Right atrium auricular region (tissue), 2 donors: ENCODE measurements at places on chromosomes 11 and 22. TPM values are rescaled to one million over a fixed set of nuclear protein-coding genes. Genes with fewer than 3 reads are reported as not detected.

The C22orf15 gene
- total RNA-seq: not detected

DNA sequence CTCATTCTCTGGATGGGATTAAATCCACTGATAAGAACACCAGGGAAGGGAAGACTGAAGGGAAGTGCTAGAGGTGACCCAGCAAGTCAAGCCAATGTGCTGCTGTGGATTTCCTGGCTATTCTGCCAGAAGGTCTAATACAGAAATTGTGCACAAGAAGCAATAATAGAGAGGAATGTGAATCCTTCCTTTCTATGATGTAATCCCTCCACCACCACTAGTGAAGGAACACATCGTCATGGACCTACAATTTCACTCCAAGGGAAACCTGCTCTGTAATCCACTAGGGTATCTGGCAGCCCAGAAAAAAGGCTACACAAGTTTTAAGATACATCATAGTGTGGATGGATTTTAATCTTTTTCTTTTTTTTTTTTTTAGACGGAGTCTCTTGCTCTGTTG lies 17.4 kb downstream of the LARGE2 start:
- H3K4me3 ChIP-seq: no peak overlapping the region
- no peak overlapping the region for H3K27ac ChIP-seq
- no peak for DNase-seq
- peaks cover 48% of the 10 kb centered on the region for H3K36me3 ChIP-seq
- no peaks in the 10 kb centered on the region for H3K4me1 ChIP-seq

DNA sequence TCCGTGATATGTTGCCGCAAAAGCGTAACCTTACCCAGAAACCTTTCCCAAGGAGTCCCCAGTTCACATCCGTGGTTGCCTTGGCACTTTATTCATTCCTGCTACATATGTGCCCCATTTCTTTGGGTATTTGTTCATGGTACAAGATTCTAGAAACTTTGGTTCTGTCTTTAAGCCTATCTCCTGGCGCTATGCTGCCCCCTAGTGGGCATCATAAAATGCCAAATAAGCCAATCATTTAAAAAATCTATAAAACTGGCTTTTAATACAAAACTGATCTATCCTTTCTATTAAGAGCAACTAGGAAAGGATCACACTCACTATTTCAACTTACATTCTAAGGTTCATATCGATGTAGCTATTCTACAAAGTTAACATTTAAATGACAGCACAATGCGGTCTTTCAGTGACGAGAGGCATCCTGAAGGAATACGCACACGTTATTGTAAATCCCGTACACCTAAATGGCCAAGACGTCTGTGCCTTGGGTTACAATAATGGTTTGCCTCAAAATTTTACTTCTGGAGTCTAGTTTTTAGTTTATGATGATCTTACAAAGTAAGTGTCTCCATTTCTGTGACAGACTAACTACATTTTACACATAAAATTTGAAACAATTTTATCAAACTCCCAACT lies 16.2 kb downstream of the PIWIL3 start:
- H3K4me1 ChIP-seq: peaks cover 5% of the 10 kb centered on the region
- no peak overlapping the region for H3K4me3 ChIP-seq
- no peaks in the 10 kb centered on the region for H3K27me3 ChIP-seq
- DNase-seq: no peak

The CECR2 gene
- total RNA-seq: 4.0 TPM

- peaks cover 13% of the 10 kb centered on the region for H3K4me1 ChIP-seq
- no peaks in the 10 kb centered on the region for H3K36me3 ChIP-seq
- H3K27me3 ChIP-seq: no peaks in the 10 kb centered on the region
- H3K4me3 ChIP-seq: no peak overlapping the region
- peak; percentile 40 for DNase-seq
These were observed 101.6 kb upstream of the PARVA start for GRCh38 chr11:12275818-12276217.

The UPK3A gene
- total RNA-seq: not detected

- H3K4me1 ChIP-seq: no peaks in the 10 kb centered on the region
- H3K36me3 ChIP-seq: peaks cover 20% of the 10 kb centered on the region
- no peaks in the 10 kb centered on the region for H3K27me3 ChIP-seq
- no peak for DNase-seq
These were observed 4.9 kb upstream of the PTS start for GRCh38 chr11:112221274-112221835.

- H3K27ac ChIP-seq: peak overlapping the region; percentile 91
- H3K36me3 ChIP-seq: peaks cover 25% of the 10 kb centered on the region
- H3K4me1 ChIP-seq: no peaks in the 10 kb centered on the region
These were observed 4.2 kb downstream of the SEPTIN5 start for GRCh38 chr22:19718456-19719049.

DNA sequence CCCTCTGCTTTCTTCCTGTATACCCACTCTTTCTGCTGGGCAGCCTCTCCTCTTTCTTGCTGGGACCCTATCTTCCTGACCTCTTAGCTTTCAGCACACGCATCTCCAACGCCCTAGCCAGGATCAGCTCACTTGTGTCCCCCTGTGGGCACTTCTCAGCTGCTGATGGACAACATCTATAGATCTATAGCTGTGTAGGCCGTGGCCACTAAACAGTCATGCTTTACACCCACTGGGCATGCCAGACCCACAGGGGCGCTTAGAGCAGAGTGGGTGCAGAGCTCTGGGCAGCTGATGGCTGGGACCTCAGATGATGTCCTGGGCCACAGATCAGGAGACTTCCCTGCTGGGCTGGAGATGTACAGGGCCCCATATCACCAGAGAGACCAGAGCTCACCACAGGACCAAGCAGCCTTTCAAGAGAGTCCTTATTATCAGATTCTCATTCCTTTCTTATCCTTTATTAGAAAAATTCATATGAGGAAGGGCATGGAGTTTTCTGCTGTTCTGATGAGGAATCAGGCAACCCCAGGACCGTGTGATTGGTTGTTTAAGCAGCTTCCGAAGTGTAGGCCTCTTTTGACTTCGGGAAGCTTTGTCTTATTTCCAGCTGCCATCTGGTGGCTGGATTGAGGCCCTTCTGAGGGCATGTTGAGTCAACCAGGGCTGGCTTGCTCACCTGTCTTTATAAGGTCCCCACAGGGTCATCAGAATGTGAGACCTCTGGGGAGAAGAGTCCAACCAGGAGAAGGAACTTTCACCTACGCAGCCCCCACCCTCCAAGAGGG lies 60.5 kb downstream of the OSBP2 start:
- H3K27ac ChIP-seq: no peak overlapping the region
- H3K4me3 ChIP-seq: no peak overlapping the region
- no peaks in the 10 kb centered on the region for H3K27me3 ChIP-seq
- no peaks in the 10 kb centered on the region for H3K4me1 ChIP-seq
- DNase-seq: no peak
- H3K36me3 ChIP-seq: no peaks in the 10 kb centered on the region

DNA sequence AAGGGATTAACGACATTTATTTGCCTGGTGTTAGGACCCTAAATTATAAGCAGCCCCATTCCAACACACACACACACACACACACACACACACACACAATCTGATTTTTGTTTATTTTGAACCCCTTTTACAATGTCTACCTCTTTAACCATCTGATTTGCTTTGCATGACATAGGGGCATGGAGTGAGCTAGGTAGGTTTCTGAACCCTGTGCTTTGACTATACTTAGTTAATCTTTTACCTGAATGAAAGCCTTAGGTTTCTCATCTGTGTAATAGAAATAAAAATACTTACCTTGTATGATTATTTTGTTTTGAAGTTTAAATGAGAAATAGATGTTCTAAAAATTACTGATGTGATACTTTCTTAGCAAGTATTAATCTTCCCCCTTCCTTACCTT lies 94.7 kb upstream of the FOLH1 start:
- H3K4me1 ChIP-seq: no peaks in the 10 kb centered on the region
- no peak overlapping the region for H3K4me3 ChIP-seq
- no peaks in the 10 kb centered on the region for H3K27me3 ChIP-seq
- H3K27ac ChIP-seq: no peak overlapping the region

- no peaks in the 10 kb centered on the region for H3K36me3 ChIP-seq
- H3K27me3 ChIP-seq: no peaks in the 10 kb centered on the region
- no peaks in the 10 kb centered on the region for H3K4me1 ChIP-seq
- DNase-seq: no peak
- H3K4me3 ChIP-seq: no peak overlapping the region
These were observed 172.0 kb upstream of the ARHGAP42 start for GRCh38 chr11:100515087-100515486.

DNA sequence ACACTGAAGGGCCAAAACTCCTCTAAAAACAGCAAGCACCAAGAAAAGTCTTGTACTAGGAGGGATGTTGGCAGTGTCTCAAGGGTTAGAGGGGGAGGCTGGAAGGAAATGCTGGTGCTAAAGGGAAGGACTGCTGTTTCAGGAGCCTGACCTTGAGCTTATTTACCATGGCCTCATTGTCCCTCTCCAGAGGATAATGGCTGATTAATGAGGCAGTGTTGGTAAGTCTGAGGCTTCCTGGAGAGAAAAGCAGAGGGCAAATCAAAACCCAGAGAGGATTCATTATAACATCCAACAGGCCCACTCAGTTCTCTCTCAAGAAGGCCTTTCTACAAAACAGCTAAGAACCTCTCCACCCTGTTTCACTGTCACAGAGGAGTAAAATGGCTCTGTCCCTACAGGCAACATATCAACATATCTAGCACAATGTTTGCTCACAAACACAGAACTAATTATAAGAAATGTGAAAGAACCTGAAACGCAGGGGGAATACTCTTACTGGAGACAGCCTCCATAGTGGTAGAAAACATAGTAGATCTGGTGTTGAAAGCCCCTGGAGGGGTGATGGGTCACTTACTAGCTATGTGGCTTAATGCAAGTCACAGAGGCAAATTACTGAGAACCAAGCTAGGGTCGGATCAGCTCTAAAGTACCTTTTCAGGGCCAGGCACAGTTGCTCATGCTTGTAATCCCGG lies 31.4 kb downstream of the NUMA1 start:
- no peak overlapping the region for H3K27ac ChIP-seq
- H3K4me3 ChIP-seq: no peak overlapping the region
- no peaks in the 10 kb centered on the region for H3K4me1 ChIP-seq
- H3K27me3 ChIP-seq: no peaks in the 10 kb centered on the region

DNA sequence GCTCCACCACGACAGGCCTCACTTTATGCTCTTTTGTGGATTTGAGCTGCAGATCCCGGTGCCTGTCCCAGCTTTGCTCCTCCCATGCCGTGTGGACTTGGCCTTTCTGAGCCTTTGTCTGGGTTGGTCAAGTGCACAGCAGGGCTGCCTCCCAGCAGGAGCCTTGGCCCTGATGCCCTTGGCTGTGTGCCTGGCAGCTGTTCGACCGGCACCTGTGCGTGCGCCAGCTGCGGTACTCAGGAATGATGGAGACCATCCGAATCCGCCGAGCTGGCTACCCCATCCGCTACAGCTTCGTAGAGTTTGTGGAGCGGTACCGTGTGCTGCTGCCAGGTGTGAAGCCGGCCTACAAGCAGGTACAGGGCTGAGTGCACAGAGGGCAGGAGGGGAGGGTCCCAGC lies 46.5 kb downstream of the MYO7A start:
- no peaks in the 10 kb centered on the region for H3K4me1 ChIP-seq
- H3K36me3 ChIP-seq: no peaks in the 10 kb centered on the region
- no peak for DNase-seq
- H3K4me3 ChIP-seq: no peak overlapping the region
- H3K27ac ChIP-seq: no peak overlapping the region

GRCh38 chr11:122199661-122200060 lies 83.6 kb upstream of the BLID start:
- no peak overlapping the region for H3K27ac ChIP-seq
- H3K4me3 ChIP-seq: no peak overlapping the region
- no peaks in the 10 kb centered on the region for H3K27me3 ChIP-seq
- H3K36me3 ChIP-seq: no peaks in the 10 kb centered on the region

The MS4A4A gene
- total RNA-seq: 7.8 TPM

The EHF gene
- total RNA-seq: 0.78 TPM

- no peaks in the 10 kb centered on the region for H3K4me1 ChIP-seq
- H3K27me3 ChIP-seq: no peaks in the 10 kb centered on the region
These were observed 42.2 kb upstream of the FAM181B start for GRCh38 chr11:82775736-82776346.

DNA sequence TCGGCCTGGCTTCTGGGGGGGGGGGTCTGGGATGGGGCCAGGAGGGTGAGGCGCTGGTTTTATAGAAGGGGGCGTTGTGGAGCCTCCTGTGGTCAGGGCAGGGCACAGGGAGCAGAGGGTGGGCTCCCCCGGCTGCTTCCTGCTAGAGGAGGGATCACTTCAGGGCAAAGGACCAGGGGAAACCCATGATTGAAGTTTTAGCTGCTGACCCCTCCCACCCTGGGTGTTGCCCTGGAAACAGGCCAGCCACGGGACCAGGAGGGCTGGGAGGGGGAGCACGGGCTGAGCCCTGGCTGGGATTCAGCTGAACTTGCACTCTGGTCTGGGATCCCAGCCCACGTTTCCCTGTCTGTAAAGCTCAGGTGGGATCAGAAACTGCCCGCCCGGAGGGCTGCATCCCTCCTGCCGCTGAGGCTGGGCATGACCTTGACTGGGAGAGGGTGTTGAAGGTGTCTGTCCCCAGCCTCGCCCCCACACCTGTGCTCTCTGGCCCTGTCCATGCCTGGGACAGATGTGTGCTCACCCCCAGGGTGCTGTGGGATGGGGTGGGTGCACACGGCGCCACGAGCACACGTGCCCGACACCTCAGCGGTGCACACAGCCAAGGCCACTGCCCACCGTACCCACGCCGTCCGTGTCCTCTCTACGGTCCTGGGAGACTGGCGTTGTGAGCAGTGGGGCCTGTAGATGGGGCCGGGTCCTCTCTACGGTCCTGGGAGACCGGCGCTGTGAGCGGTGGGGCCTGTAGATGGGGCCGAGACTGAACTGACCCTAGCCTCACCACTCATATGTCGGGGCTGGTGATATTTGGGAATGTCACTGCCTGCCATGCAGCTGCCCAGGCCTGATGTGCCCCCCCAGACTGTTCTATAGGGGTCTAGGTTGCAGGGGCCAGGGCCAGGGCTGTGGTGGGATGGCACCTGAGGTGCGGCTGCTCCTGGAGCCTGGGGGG lies 2.3 kb downstream of the TSPAN4 start:
- H3K4me1 ChIP-seq: no peaks in the 10 kb centered on the region
- peaks cover 9% of the 10 kb centered on the region for H3K36me3 ChIP-seq
- peak overlapping the region; percentile 95 for H3K27ac ChIP-seq
- peak; percentile 95 for DNase-seq

The A4GALT gene
- 40.8 TPM for total RNA-seq

The CLDN5 gene
- total RNA-seq: 16.7 TPM

The CARD10 gene
- 4.2 TPM for total RNA-seq

DNA sequence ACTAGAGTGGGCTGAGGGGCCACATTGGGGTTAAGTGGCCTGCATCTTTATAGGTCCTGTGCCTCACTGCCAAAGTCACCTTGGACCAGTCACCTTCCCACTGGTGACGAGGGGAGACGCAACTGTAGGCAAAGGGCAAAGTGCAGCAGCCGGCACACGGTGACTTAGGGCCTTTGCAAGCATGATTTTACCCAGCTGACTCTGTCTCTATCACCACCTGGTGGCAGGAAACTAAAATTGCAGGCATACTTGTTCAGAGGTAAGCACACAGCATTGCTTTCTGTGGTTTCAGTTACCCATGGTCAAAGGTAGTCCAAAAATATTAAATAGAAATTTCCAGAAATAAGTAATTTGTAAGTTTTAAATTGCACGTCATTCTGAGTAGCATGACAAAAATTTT lies 1164.4 kb downstream of the BRD1 start:
- H3K27me3 ChIP-seq: no peaks in the 10 kb centered on the region
- no peak overlapping the region for H3K4me3 ChIP-seq
- no peaks in the 10 kb centered on the region for H3K4me1 ChIP-seq
- no peak for DNase-seq
- H3K36me3 ChIP-seq: no peaks in the 10 kb centered on the region

The ZP1 gene
- total RNA-seq: not detected
